Sigmoid colon (tissue), 7 donors: ENCODE measurements at places on chromosomes 13 and 19. TPM values are rescaled to one million over a fixed set of nuclear protein-coding genes. Genes with fewer than 3 reads are reported as not detected.
A peak's percentile ranks its signal among the peaks of the same experiment; 100 is the strongest.

DNA sequence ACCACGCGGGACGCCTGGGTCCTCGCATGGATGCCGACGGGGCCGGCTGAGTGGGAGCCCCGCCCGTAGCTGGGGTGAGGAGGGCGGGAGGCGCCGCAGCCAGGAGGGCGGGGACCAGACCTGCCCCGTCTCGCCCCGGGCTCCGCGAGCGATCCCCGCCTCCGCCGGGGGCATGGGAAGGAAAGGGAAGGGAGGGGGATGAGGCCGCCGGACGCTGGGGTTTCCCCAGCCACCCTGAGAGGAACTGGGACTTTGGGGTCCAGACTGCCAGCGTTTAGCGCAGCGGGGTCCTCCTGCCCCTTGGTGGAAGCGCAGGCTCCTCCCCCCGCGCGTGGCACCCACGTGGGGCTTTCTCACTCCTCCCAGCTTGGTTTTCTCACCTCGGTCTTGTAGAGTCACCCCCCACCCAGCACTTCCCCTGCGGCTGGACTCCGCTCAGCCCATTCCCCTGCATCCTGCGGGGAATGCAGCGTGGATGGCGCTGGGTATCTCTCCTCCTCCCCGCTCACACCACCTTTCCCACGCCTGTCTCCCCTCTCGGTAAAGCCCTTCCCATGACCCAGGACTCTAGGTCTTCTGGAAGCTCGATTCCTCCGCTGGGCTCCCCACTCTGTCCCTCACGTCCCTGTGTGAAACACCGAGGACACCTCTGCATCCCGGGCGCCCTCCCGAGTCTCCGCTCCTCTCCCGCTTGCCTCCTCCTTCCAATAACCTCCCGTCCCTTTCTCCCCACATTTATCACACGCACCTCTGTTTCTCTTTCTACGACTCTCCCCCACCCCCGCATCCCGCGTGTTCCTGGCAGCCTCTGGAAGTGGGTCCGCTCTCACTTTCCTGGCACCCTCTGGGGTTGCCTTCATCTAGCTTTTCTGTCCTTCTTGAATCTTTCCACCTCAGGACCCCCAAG, 2.1 kb downstream of the TGFB1 start:
- no peaks in the 10 kb centered on the region for H3K4me1 ChIP-seq
- peak overlapping the region; percentile 94 for H3K27ac ChIP-seq
- no peaks in the 10 kb centered on the region for H3K36me3 ChIP-seq
- no peaks in the 10 kb centered on the region for H3K27me3 ChIP-seq
- DNase-seq, result peak; percentile 82

GRCh38 chr19:17311455-17312188, 2.3 kb downstream of the DDA1 start:
- no peak overlapping the region for H3K27ac ChIP-seq
- DNase-seq, result no peak
- H3K36me3 ChIP-seq, result peaks cover 16% of the 10 kb centered on the region
- no peaks in the 10 kb centered on the region for H3K27me3 ChIP-seq

DNA sequence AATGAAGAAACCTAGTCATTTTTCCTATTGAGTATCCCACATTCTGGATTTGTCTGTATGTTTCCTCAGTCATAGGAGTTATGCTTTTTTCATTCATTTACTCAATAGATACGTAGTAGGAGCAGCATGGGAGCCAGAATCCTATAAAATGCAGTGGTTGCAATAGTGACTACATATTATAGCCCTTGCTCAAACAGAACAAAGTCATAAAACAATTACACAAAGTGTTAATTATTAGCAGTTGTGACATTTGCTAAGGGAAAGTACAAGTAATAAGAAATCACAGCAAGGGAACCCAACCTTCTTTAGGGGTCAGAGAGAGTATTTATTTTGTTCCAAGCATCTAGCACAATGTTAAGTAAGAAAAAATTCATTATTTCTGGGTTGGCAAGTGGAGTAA, 27.7 kb upstream of the POU4F1 start:
- no peak for DNase-seq
- no peaks in the 10 kb centered on the region for H3K36me3 ChIP-seq
- H3K4me1 ChIP-seq, result no peaks in the 10 kb centered on the region
- H3K4me3 ChIP-seq, result no peak overlapping the region
- no peaks in the 10 kb centered on the region for H3K27me3 ChIP-seq
- H3K27ac ChIP-seq, result no peak overlapping the region

DNA sequence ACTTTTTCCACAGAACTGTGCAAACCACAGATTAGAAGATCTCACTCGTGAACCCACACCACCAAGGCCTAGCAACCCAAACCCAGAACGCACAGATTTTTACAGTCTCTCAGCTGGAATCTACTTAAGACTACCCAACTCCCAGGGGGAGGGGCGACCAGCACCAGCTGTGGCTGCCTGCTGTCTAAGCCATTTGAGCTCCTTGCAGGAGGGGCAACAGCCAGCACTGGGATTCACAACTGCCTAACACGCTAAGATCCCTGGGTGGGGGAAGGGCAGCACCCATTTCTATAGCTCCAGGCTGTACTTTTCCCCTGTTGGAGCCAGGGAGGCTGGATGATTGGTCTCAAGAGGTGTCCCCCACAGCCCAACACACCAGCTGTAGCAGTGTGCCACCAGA, 368.8 kb downstream of the SUCLA2 start:
- H3K36me3 ChIP-seq, result no peaks in the 10 kb centered on the region
- no peak for DNase-seq
- H3K4me3 ChIP-seq, result no peak overlapping the region
- no peaks in the 10 kb centered on the region for H3K27me3 ChIP-seq
- no peak overlapping the region for H3K27ac ChIP-seq
- H3K4me1 ChIP-seq, result no peaks in the 10 kb centered on the region

DNA sequence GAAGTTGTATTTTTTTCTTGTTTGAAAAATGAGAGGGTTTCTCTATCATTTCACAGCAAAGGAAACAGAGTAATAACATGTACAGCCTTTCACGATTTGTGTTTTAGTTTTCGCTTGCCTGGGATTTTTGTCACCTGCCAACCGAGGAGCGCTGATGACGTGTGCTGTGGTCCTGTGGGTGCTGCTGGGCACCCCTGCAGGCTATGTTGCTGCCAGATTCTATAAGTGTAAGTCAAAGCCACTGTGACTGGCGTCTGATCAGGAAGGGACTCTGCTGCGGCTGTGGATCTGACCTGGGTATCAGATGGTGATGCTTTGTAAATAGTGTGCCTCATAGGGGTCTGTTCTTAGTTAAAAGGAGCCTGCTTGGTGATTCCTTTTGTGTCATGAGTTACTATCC, 45.6 kb downstream of the TM9SF2 start:
- H3K27ac ChIP-seq, result no peak overlapping the region
- no peaks in the 10 kb centered on the region for H3K4me1 ChIP-seq
- H3K27me3 ChIP-seq, result no peaks in the 10 kb centered on the region
- DNase-seq, result no peak
- peaks cover 51% of the 10 kb centered on the region for H3K36me3 ChIP-seq

GRCh38 chr13:97359181-97360057, 74.5 kb upstream of the RAP2A start:
- peaks cover 22% of the 10 kb centered on the region for H3K4me1 ChIP-seq
- H3K27ac ChIP-seq, result peak overlapping the region; percentile 70
- peak; percentile 84 for DNase-seq
- H3K27me3 ChIP-seq, result no peaks in the 10 kb centered on the region
- no peaks in the 10 kb centered on the region for H3K36me3 ChIP-seq

DNA sequence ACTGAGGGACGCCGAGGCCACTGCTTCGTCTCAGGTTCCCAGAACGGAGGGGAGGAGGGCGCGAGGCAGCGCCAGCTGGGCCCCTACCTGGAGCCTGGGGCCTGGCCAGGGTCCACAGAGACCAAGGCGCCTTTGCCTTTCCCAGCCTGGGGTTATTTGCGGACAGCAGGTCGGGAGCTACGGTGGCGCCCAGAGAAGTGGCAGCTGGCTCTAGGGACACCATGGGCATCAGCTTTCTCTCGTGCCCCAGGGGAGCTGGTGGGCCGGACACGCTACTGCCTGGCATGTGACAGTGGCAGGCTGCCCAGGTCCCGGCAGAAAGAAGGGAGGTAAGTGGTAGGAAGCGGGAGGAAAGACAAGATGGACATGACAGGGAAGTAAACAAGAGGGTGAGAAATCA, 19.0 kb downstream of the AKT2 start:
- H3K36me3 ChIP-seq, result peaks cover 9% of the 10 kb centered on the region
- no peak overlapping the region for H3K27ac ChIP-seq
- H3K27me3 ChIP-seq, result no peaks in the 10 kb centered on the region
- peaks cover 27% of the 10 kb centered on the region for H3K4me1 ChIP-seq

- no peak overlapping the region for H3K27ac ChIP-seq
- peak; percentile 50 for DNase-seq
- no peaks in the 10 kb centered on the region for H3K36me3 ChIP-seq
- H3K4me3 ChIP-seq, result no peak overlapping the region
Measured at GRCh38 chr13:114140906-114141250, 8.5 kb upstream of the RASA3 start.

DNA sequence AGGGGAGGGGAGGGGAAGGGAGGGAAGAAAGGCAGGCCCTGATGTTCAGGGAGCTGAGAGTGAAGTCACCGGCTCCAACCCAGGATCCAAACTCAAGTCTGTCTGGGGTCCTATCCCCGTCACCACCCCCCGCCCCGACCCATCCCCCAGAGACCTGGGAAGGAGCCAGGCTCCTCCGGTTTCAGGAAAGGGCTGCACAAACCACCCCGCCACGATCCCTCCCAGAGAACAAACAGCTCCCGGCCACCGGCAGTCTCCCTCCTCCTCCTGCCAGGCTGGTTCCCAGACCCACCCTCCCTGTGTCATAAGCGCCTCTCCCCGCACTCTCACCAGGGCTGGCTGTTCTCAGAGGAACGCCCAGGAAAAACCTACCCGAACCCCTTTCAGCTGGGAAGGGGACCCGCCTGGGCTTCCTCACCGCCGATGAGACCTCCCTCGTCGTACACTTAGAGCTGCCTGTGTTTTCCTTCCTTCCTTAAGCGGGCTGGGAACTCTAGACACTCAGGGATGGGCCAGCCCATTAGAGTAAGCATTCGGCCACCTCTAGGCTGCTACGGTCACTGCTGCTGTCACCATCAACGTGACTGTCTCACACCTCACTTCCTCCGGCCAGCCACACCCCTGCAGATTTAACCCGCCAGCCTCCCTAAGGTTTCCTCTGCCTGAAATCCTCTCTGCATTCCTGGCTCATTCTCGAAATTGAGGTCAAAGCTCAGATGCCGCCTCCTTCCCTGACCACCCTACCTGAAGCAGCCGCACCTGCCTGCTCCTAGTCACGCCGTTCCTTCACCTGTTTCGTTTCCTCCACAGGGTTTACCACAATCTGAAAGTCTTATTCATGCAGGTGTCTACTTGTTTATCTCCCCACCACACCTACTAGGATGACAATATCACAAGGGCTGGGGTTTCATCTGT, 6.3 kb upstream of the RDH13 start:
- no peak overlapping the region for H3K4me3 ChIP-seq
- H3K27ac ChIP-seq, result peak overlapping the region; percentile 39
- H3K27me3 ChIP-seq, result peaks cover 40% of the 10 kb centered on the region
- no peak for DNase-seq
- H3K4me1 ChIP-seq, result peaks cover 5% of the 10 kb centered on the region
- no peaks in the 10 kb centered on the region for H3K36me3 ChIP-seq

- no peaks in the 10 kb centered on the region for H3K36me3 ChIP-seq
- no peaks in the 10 kb centered on the region for H3K27me3 ChIP-seq
- H3K4me1 ChIP-seq, result no peaks in the 10 kb centered on the region
- DNase-seq, result no peak
- no peak overlapping the region for H3K27ac ChIP-seq
- H3K4me3 ChIP-seq, result no peak overlapping the region
Measured at GRCh38 chr13:100128838-100129237, 39.9 kb downstream of the PCCA start.

DNA sequence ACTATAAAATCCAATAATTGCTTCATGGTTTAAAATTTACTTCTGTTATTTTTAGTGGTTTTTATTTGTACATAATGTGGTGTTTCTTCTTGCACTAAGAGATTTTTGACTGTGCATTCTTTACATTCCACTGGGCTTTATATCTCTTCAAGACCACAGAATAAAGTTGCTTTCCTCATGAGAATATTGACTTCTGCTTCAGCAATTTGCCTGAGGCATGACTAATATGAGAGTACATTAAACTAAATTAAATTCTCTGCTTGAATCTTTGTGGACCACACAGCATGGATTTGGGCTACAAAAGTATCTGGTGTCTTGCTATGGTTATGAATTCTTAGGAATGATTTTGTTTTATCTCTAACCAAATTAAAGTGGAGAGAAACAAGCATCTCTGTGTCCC, 1463.4 kb upstream of the PCDH20 start:
- no peaks in the 10 kb centered on the region for H3K27me3 ChIP-seq
- H3K4me3 ChIP-seq, result no peak overlapping the region
- no peak for DNase-seq
- no peaks in the 10 kb centered on the region for H3K4me1 ChIP-seq
- no peak overlapping the region for H3K27ac ChIP-seq

GRCh38 chr13:77909827-77910226, 8.8 kb downstream of the EDNRB start:
- no peaks in the 10 kb centered on the region for H3K4me1 ChIP-seq
- no peak for DNase-seq
- H3K4me3 ChIP-seq, result no peak overlapping the region
- H3K27me3 ChIP-seq, result no peaks in the 10 kb centered on the region
- no peaks in the 10 kb centered on the region for H3K36me3 ChIP-seq

DNA sequence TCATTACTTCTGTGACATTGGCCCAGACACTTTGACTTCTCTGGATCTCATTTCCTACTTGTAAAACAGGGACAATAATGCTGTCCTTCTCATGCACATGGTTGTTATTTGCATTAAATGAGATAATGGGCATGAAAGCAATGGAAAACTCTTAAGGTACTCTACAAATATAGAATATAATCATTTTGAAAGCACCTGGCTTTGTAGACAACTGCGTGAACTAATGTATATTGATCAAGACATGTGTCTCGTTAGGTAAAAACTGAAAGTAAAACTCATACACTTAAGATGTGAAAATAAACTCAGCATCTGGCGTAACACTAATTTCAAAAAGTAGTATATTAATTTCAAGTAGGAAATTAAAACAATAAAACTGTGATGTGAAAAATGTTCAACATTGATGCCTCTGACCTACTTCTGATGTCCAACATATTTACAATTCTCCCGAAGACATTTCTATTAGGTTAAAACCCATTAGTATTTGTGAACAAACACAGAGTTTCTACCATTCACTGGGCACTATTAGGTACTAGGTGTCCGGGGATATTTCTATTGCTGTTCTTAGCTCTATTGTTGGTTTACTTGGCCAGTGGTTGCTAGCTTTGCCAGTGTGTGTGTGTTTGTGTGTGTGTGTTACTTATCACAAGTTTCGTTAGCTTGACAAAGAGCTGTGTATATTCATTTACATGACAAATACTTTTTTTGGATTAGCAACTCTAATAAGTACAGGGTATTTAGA, 220.5 kb downstream of the KCNRG start:
- no peak overlapping the region for H3K4me3 ChIP-seq
- H3K27ac ChIP-seq, result no peak overlapping the region
- no peaks in the 10 kb centered on the region for H3K36me3 ChIP-seq
- H3K4me1 ChIP-seq, result no peaks in the 10 kb centered on the region
- DNase-seq, result no peak

SLITRK1 gene
- total RNA-seq, result not detected

ILF3 gene
- 83.5 TPM for total RNA-seq

LINGO3 gene
- 0.14 TPM for total RNA-seq

LSM7 gene
- 139 TPM for total RNA-seq

OR2Z1 gene
- total RNA-seq, result not detected

CFD gene
- 131 TPM for total RNA-seq

THAP8 gene
- total RNA-seq, result 12.6 TPM

PCDH20 gene
- total RNA-seq, result 4.3 TPM
